Kidney epithelial cell (primary cell): ENCODE measurements at places on chromosomes 3 and 15.

- no peak for DNase-seq
Observed at GRCh38 chr3:117441851-117442250, 732.3 kb downstream of the TUSC7 start.

DNA sequence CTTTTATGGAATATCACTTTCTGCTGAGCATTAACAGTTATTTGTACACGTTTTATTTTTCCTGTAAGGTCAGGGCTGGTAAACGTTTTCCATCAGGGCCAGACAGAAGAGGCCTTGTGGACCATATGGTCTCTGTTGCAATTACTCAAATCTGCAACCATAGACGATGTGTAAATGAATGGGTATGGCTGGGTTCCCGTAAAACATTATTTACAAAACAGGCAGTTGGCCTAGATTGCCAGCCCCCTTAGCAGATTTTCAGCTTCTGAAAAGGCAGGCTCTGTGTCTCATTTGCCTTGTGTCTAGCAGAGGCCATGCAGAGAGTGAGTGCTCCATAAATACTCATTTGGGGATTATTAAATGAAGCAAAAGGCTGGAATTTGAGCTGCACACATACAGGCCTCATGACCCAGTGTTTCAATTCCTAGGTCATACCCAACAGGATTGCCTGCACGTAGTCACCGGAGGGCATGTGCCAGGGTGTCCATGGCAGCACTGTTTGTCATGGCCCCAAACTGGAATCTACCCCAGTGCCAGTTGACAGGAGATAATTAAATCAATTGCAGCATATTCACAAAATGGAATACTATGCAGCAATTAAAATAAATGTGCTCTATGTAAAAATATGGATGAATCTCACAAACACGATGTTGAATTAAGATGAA is 51.3 kb downstream of the GPD1L start:
- DNase-seq = no peak

DNA sequence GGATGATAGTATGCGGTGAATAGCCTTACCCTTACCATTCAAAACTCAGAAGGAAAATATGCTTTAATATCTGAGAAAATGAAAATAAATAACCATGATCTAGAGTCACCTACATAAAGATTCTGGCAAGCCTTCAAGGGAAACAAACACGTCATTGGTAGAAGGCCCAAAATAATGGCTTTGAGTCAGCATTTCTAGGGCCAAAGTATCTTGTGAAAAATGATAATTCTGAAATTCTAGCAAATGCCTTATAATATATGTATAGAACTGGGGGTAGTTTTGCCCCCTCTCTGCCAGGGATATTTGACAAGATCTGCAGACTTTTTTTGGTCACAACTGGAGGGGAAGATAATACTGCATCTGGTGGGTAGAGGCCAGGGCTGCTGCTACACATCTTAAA is 15.4 kb downstream of the PLSCR1 start:
- DNase-seq = no peak

- no peak for DNase-seq
Observed at GRCh38 chr15:99054892-99055291, 47.3 kb upstream of the PGPEP1L start.

DNA sequence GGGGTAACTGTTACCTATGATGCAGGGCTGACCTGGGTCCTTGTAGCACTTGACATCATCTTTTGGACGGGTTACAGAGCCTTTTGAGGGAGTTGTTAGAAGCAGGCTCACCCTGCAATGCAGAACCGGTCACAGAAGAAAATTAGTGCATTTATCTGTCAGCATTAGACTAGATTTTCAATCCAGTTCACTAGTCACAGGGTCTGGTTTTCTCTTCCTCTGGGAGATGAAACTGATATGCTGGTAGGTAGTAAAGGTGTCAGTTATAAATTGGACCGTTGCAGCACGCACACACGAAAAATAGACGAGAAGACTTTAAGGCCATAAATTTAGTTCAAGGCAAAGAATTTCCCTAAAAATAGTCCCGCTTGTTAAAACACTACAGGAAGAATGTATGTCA is 532.3 kb upstream of the ATP11B start:
- no peak for DNase-seq

GRCh38 chr3:151351219-151351618 is 21.9 kb upstream of the P2RY13 start:
- no peak for DNase-seq

DNA sequence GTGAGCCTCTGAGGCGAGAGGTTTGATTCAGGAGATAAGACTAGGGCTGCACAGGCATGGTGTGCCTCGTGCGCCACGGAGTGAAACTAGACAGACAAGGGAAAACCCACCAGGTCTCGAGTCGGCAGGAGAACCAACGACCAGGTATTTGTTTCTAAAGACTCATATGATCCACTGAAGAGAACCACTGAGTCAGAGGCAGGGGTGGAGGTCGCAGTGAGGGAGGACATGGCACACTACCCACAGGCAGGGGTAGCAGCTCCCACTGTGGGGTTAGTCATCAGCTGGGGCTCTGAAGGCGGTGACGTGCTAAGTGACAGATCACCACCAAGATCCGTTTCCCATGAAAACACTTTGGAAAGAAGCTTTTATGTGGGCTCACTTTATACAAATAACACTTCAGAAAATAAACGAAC is 45.7 kb downstream of the CHSY1 start:
- peak; percentile 65 for DNase-seq

- DNase-seq = no peak
Observed at GRCh38 chr3:52795298-52795900, 803 bp downstream of the ITIH3 start.

DNA sequence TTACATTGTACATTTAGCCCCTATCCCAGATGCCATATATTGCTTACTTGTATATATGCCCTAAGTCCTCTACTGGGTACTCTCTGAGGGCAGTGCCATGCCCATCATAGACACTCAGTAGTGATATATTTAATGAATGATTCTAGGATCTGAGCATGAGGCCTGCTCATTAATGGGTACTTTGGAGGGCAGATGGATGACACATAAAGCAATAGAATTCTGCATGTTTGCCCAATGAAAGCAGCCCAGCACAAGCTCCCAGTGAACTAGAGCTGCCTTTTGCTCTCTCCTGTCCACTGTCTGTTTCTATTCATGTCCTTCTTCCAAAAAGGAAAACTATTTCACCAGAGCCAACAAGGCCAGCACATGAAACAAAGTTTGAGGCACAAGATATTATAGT is 63.9 kb downstream of the TGFBR2 start:
- DNase-seq = no peak

- DNase-seq = no peak
Observed at GRCh38 chr3:121481106-121481880, 64.5 kb downstream of the POLQ start.

- DNase-seq = no peak
Observed at GRCh38 chr3:181103605-181104004, 114.1 kb upstream of the DNAJC19 start.

DNA sequence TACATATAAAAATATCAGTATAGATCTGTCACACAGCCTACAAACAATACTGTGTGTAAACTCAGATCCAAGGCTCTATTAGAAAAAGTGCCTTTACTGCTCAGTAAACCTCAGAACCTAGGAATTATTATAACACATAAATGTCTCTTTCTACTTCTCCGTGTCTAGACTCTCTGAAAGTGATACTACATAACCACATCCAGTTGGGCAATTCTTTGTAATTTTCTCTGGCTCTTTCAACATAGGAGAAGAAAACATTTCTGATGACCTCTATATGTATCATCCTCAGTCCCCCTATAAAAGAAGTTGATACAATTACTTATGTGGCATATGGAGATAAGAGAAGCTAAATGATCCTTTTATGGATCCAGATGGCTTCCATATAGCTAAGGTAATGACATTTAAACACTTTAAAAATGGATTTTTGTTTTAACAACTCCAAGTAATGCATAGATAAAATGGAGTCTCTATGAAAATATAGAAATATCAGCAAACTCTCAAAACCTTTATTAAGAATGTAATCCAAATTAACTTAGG is 104.5 kb downstream of the LSAMP start:
- no peak for DNase-seq

DNA sequence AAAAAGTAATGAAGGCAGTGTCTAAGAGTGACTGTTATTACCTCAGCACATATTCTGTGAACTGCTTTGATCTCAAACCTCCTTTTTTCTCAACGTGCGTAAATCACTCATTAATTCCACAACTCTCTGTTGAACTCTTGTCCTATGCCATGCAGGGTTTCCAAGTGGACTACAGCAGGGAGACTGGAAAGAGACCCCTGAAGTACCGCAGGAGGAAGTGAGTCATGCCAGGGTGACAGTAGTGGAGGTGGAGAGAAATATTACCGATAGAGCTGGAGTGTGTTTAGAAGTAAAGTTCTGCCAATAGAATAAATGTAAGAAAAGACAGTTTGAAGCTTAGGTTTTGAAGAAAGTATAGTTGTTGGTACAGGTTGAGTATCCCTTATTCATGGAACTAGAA is 908.9 kb downstream of the ROBO1 start:
- no peak for DNase-seq

GRCh38 chr3:101667844-101668243 is 9.1 kb downstream of the ZBTB11 start:
- DNase-seq = no peak

DNA sequence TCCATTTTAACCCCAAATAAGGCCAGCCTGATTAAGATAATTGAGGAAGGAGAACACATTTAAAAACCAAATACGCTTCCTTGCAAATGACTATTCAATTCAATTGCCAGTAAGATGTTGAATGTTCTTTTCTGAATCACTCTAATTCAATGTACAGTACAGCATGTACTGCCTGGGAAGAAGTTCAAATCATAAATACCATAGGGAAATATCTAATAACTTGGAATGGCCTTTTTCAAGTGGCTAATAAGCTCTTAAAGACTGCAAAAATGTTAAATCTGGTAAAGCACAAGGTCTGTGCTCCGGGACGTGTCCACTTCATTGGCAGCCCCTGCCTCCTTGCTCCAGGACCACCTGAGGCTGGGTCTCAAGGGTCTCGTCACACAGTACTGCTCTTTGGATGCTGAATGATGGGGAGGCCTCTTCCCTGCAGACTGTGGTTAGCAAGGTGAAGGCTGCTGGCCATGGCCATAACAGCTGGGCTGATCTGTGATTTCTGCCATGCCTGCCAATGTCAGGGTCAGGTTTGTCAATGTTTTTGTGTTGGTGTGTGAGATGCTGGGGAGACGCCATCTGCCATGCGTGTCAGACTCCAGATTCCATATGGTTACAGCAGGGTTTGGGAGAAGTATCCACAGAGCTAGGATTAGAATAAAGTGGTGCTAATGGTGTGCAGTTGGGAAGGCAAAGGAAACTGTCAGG is 300.5 kb downstream of the ADAMTS17 start:
- DNase-seq = no peak

DNA sequence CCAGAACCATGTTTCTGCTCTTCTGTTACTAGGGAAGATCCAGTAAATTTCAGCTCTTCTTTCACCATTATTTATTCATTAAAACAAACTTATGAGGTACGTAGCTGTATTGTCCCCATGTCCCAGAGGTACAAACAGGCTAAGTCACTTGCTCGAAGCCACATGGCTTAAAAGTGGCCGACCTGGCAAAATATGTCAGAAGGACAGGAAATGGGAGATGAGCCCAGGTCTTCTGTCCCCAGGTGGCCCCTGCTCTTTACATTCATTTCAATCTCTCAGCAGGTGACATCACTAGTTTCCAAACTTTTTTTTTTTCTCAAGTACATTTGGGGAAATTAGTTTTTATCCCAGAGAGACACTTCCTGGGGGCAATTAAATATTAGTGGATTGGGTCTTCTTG is 34.1 kb upstream of the LPP start:
- no peak for DNase-seq
